ENCODE measurements at places on chromosomes 4 and X. TPM values are rescaled to one million over a fixed set of nuclear protein-coding genes. Genes with fewer than 3 reads are reported as not detected.

DNA sequence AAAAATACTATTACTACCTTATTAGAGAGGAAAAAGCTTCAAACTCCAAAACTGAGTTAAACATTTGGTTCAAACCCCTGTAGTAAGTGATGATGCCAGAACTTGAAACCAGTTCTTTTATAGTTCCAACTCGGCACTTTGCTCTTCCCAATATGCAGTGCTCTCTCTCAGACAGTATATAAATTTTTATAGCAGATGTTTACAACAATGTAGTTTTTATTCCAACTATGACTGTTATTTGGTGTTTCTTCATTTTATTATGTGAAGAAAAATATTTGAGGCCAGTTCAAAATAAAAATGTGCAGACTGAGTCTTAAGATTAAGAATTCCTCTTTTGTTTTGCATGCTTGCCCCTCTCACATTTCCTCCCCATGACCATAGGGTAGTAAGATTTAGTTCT, 2.9 kb upstream of the PPP4R3C start:
- no peak for DNase-seq
- no peak overlapping the region for H3K27ac ChIP-seq
- H3K36me3 ChIP-seq, result no peaks in the 10 kb centered on the region
- no peaks in the 10 kb centered on the region for H3K4me1 ChIP-seq
- no peak overlapping the region for H3K4me3 ChIP-seq

DNA sequence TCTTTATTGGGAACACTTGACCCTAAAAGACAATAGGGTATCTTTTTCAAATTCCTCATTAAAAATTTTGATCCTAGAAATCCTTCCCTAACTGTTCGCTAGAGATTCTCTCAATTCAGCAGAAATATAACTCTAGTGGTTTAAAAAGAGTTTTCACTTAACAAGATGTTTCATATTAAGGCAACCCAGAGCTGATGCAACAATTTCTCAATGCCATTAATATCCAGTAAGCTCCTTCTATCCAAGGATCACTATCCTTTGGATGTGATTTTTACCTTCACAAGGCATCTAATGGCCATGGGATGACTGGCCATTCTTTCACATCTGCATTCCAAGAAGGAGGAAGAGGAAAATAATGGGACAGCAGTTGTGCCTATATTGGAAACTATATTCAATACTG, 183.4 kb downstream of the ANKRD50 start:
- no peak overlapping the region for H3K27ac ChIP-seq
- H3K4me1 ChIP-seq, result no peaks in the 10 kb centered on the region
- H3K27me3 ChIP-seq, result no peaks in the 10 kb centered on the region
- no peak for DNase-seq

- H3K27me3 ChIP-seq, result no peaks in the 10 kb centered on the region
- H3K36me3 ChIP-seq, result no peaks in the 10 kb centered on the region
- no peak for DNase-seq
- H3K4me1 ChIP-seq, result no peaks in the 10 kb centered on the region
- no peak overlapping the region for H3K4me3 ChIP-seq
- H3K27ac ChIP-seq, result no peak overlapping the region
Observed at GRCh38 chr4:104818579-104818978, 323.9 kb upstream of the CXXC4 start.

DNA sequence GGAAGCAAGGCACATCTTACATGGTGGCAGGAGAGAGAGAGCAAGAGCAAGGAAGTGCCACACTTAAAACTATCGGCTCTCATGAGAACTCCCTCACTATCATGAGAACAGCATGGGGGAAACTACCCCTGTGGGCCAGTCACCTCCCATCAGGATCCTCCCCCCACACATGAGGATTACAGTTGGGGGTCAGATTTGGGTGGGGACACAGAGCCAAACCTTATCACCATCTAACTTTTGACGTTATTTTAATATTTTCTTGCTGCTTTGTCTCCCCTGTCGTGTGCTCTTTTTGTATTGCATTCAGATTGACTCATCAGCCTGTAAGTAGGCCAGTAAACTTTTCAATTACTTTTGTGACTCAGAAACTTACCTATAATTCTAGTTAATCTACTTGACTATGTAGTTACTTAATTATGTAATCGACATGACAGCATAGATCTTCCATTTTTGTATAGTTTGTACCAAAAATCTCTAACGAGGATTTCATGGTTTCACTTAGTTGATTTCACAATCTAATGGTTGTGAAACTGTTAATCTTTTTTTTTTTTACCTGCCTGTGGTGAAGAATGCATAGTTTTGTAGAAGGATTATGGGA, 18.3 kb downstream of the STIM2 start:
- DNase-seq, result no peak
- peak overlapping the region; percentile 28 for H3K27ac ChIP-seq
- H3K4me1 ChIP-seq, result peaks cover 3% of the 10 kb centered on the region
- no peaks in the 10 kb centered on the region for H3K27me3 ChIP-seq
- H3K36me3 ChIP-seq, result no peaks in the 10 kb centered on the region

DNA sequence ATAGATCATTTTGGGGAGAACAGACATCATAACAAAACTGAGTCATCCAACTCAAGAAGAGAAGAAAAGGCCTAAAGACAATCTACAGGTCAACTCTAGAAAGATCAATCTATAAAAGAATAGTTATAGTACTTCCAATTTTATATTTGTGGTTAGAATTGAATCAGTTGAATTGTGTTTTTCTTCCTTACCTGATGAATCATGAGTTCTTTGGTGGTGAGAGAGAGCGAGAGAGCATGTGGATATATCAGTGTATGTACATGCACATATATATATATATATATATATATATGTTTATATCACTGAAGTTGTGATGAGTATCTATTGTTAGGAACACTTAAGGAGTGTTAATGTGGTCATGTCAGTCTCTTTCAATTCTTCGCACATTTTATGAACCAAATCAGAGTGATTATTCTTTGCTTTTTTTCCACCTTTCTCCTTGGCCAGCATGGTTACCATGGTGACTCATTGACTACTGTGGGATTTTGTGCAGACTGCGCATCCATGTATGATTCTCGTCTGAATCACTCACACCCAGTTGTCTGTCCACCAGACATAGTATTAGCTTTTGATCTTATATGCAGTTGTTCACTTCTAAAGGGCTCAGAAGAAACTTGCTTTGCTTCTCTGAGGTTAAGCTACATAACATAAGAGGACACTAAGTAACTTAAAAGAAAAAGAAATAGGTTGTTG, 90.4 kb upstream of the RAB40AL start:
- H3K4me3 ChIP-seq, result no peak overlapping the region
- no peaks in the 10 kb centered on the region for H3K27me3 ChIP-seq
- no peak for DNase-seq
- no peak overlapping the region for H3K27ac ChIP-seq
- H3K4me1 ChIP-seq, result no peaks in the 10 kb centered on the region

DNA sequence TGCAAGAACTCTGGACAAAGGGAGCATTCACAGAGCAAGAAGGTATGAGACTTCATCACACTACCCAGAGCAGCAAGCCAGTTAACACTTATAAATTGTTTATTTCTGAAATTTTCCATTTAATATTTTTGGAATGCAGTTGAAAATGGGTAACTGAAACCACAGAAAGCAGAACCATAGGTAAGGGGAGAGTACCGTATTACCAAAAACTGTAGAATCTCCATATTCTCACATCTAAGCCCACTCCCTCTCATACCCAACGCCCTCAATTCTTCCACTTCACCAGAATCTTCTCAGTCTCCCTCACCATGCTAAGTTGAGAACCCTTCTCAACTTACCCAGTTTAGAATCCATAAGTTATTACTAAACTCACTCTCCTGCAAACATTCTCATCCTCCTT, 277.8 kb downstream of the SPOCK3 start:
- H3K27me3 ChIP-seq, result no peaks in the 10 kb centered on the region
- no peaks in the 10 kb centered on the region for H3K4me1 ChIP-seq
- no peak overlapping the region for H3K27ac ChIP-seq

- H3K27me3 ChIP-seq, result no peaks in the 10 kb centered on the region
- H3K4me1 ChIP-seq, result peaks cover 17% of the 10 kb centered on the region
- H3K27ac ChIP-seq, result peak overlapping the region; percentile 65
- no peak for DNase-seq
Observed at GRCh38 chrX:40154250-40154852, 56.6 kb upstream of the BCOR start.

DNA sequence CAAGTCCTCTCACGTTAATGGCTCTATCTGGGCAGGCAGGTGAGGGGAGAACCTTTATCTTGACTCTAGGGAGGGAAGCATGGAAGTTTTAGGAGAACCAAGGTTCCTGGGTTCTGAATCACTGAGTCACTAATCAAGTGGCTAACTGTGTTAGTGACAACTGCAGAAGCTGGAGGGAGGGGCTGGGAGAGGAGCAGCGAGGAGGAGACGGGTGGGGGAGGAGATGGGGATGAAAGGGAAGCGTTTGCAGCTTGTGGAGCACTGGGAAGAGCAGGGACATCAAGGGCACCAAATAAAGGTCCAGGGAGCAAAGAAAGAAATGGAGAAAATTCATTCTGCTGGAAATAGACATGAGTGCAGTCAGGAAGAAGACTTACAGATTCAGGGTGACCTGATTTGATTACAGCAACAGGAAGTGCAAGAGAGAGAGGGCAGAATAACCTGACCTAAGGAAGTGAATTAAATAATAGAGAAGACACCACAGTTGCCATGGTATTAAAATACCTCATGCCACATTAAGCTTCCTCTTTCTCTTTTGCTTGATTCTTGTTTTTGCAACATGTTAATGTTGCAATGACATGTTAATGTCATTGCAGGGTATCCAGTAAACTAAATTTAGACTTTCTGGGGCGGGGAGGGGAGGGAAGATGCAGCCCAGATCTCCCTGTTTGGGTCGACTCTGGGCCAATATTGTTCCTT, 4.5 kb upstream of the SETD7 start:
- no peaks in the 10 kb centered on the region for H3K36me3 ChIP-seq
- peak overlapping the region; percentile 53 for H3K27ac ChIP-seq
- DNase-seq, result no peak

DNA sequence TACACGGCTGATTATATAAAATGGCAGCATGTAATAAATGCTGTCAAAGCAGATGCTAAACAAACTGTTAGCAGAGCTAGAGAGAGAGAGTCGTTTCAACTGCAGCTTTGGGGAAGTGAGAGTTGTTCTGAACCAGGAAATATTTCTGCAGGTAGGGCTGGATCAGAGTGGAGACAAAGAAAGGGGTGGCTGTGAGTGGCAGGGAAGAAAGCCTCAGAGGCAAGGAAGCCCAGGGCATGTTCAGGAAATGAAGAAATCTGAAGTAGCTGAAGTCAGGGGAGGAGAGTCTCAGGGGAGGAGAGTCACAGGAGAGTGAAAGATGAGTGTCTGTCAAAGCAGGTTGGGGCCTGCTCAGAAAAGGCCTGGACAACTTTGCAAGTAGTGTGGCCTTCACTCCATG, 48.4 kb upstream of the RPS6KA3 start:
- H3K4me1 ChIP-seq, result no peaks in the 10 kb centered on the region
- H3K27ac ChIP-seq, result no peak overlapping the region
- H3K27me3 ChIP-seq, result no peaks in the 10 kb centered on the region
- no peak overlapping the region for H3K4me3 ChIP-seq
- DNase-seq, result no peak

GRCh38 chrX:18377796-18378195, 23.3 kb upstream of the SCML2 start:
- no peak overlapping the region for H3K27ac ChIP-seq
- no peak overlapping the region for H3K4me3 ChIP-seq
- no peak for DNase-seq
- no peaks in the 10 kb centered on the region for H3K27me3 ChIP-seq
- H3K36me3 ChIP-seq, result no peaks in the 10 kb centered on the region

DNA sequence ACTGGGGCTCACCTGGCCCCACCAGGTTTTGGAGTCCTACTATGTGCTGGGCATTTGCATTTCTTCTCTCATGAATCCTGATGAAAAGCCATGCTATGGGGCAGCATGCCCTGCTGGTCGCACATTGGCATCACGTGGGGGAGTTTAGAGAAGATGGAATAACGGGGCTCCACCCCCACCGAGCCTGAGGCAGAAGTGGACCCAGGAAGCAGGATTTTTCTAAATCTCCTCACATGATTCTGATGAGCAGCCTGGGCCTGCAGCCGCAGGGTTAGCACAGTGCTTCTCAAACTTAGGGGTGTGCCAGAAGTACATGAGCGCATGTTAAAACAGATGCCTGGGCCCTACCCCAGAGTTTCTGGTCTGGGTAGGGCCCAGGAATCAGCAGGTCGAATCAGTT, 4.6 kb upstream of the SORCS2 start:
- no peak overlapping the region for H3K27ac ChIP-seq
- no peak overlapping the region for H3K4me3 ChIP-seq
- no peaks in the 10 kb centered on the region for H3K4me1 ChIP-seq
- no peaks in the 10 kb centered on the region for H3K36me3 ChIP-seq

- peak overlapping the region; percentile 58 for H3K4me3 ChIP-seq
- H3K4me1 ChIP-seq, result no peaks in the 10 kb centered on the region
- H3K27ac ChIP-seq, result no peak overlapping the region
- DNase-seq, result peak; percentile 60
Observed at GRCh38 chrX:84188320-84188834, 378 bp upstream of the RPS6KA6 start.

GRCh38 chrX:17435476-17435875, 60.5 kb downstream of the NHS start:
- H3K4me3 ChIP-seq, result no peak overlapping the region
- no peaks in the 10 kb centered on the region for H3K36me3 ChIP-seq
- no peaks in the 10 kb centered on the region for H3K4me1 ChIP-seq
- no peak overlapping the region for H3K27ac ChIP-seq

DNA sequence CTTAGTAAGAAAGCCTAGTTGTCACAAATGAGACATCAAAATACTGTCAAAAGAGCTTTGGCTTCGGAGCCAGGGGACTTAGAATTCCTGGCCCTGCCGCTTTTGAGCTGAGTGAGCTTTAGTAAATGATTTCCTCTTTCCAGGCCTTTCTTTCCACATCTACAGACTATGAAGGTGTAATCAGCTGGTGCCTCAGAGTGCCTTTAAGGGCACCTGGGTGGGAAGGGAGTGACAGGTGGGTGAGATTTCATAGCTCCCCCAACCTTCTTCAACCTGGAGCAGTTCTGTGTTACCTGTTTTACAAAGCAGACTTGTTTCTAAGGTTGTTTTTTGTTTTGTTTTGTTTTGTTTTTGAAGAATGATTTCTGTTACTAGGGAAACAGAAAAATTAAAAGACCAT, 154.7 kb upstream of the BOD1L1 start:
- H3K27ac ChIP-seq, result no peak overlapping the region
- no peak overlapping the region for H3K4me3 ChIP-seq

- no peak for DNase-seq
- H3K27ac ChIP-seq, result no peak overlapping the region
- H3K4me3 ChIP-seq, result no peak overlapping the region
Observed at GRCh38 chr4:15907430-15907829, 31.1 kb downstream of the FGFBP1 start.

Gene ERAS
- total RNA-seq, result not detected

Gene SHROOM2
- 9.3 TPM for total RNA-seq

Gene TAF7L
- not detected for total RNA-seq

Gene CT45A2
- not detected for total RNA-seq

Data from lower lobe of right lung (tissue), 2 donors.